ENCODE measurements at places on chromosomes 16 and 17. TPM values are rescaled to one million over a fixed set of nuclear protein-coding genes. Genes with fewer than 3 reads are reported as not detected.

The TMC5 gene
- total RNA-seq: 0.72 TPM

The TEDC2 gene
- total RNA-seq: 3.4 TPM

The CRHR1 gene
- 0.41 TPM for total RNA-seq

The CSH1 gene
- total RNA-seq: not detected

The CIITA gene
- total RNA-seq: 7.2 TPM

The FNDC8 gene
- not detected for total RNA-seq

The C16orf96 gene
- total RNA-seq: 0.72 TPM

The TRIM47 gene
- total RNA-seq: 54.2 TPM

The GUCY2D gene
- not detected for total RNA-seq

The ASGR2 gene
- total RNA-seq: not detected

The ROGDI gene
- 12.6 TPM for total RNA-seq

The NRN1L gene
- not detected for total RNA-seq

The EMC8 gene
- 26.7 TPM for total RNA-seq

The MPP2 gene
- total RNA-seq: 4.6 TPM

The HOXB6 gene
- total RNA-seq: not detected

The CCDC154 gene
- total RNA-seq: 0.51 TPM

The ANKRD40CL gene
- not detected for total RNA-seq

The NOXO1 gene
- total RNA-seq: 2.5 TPM

The AURKB gene
- total RNA-seq: 21.0 TPM

The TMEM88 gene
- total RNA-seq: 4.5 TPM

The MED1 gene
- 20.6 TPM for total RNA-seq

The ST6GALNAC1 gene
- 1.7 TPM for total RNA-seq

The HSPB9 gene
- not detected for total RNA-seq

The IL17C gene
- total RNA-seq: not detected

The TNFRSF13B gene
- not detected for total RNA-seq

The C1QTNF8 gene
- not detected for total RNA-seq

The TMEM98 gene
- 47.8 TPM for total RNA-seq

The RAC3 gene
- 7.4 TPM for total RNA-seq

The C17orf107 gene
- 5.1 TPM for total RNA-seq

The C16orf92 gene
- not detected for total RNA-seq

The WNT9B gene
- not detected for total RNA-seq

The SLC5A11 gene
- total RNA-seq: not detected

The KCTD11 gene
- 3.4 TPM for total RNA-seq

The KIF18B gene
- 3.6 TPM for total RNA-seq

The RRN3 gene
- total RNA-seq: 55.1 TPM

The KRTAP4-5 gene
- not detected for total RNA-seq

The CCL22 gene
- total RNA-seq: not detected

The NACA2 gene
- not detected for total RNA-seq

The KCNH6 gene
- 0.31 TPM for total RNA-seq

The CX3CL1 gene
- total RNA-seq: 4.2 TPM

The KRT33A gene
- not detected for total RNA-seq

The CD7 gene
- 0.72 TPM for total RNA-seq

The TBC1D3C gene
- total RNA-seq: not detected

The GAS7 gene
- 144 TPM for total RNA-seq

The FBF1 gene
- 9.8 TPM for total RNA-seq

The RCVRN gene
- not detected for total RNA-seq

The TLCD3A gene
- total RNA-seq: 9.7 TPM

The ARL5C gene
- not detected for total RNA-seq

The CNTNAP1 gene
- 14.7 TPM for total RNA-seq

The SEZ6L2 gene
- 4.7 TPM for total RNA-seq

The AOC2 gene
- 1.4 TPM for total RNA-seq

The KRT12 gene
- total RNA-seq: not detected
